Ecto neural progenitor cell (in vitro differentiated cells): ENCODE measurements at places on chromosomes 1 and 21.

GRCh38 chr1:14189381-14189780 is 409.1 kb upstream of the KAZN start:
- DNase-seq, result no peak

- DNase-seq, result no peak
These were observed 30.8 kb upstream of the SLC35F3 start for GRCh38 chr1:233873666-233874065.

DNA sequence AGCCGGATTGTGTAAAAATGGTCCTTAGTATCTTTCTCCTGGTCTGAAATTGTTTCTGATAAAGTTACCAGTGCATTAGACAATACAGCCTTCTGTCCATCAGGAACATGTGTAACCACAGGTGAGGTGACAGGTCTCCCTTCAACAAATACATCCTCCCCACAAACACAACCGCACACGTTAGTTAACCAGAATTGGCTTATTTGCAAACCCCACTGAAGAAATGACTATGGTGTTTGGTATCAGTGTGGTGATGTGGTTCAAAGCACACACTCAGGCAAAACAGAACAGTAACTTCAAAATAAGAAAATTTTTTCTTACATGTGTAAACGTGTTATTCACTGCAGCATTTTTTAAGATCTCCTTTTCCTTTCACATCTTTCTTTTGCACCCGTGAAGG is 517.2 kb upstream of the NR5A2 start:
- DNase-seq, result no peak

DNA sequence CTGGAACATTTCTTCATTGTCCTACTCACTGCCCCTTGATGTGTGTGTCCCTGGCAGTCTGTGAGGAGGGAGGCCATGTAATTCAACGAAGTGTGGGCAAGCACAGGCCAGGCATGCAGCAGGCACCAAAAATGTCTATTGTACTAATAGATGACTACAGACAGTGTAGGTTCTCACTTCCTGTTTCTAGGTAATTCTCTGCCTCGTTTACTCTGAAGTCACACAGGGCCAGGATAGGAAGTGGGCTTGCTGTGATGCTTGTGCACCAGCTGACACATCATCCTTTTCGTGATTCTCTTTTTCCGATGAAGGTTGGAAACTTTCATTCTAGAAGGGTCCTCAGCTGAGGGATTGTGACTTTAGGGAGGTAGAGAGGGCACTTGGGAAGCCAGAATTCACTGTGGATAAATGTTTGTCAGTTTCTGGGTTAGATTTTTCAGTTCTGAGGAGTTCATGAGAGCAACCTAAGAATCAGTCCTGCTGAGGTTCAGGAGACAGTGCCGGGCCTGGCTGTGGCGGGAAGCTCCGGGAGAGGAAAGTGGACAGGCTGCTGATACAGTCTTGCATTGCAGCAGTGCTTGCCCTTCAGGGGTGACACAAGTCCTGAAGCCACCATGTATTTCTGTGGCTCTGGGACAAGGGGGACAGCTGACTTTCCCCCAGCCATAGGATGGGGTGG is 4.3 kb upstream of the CSF1 start:
- DNase-seq, result no peak

DNA sequence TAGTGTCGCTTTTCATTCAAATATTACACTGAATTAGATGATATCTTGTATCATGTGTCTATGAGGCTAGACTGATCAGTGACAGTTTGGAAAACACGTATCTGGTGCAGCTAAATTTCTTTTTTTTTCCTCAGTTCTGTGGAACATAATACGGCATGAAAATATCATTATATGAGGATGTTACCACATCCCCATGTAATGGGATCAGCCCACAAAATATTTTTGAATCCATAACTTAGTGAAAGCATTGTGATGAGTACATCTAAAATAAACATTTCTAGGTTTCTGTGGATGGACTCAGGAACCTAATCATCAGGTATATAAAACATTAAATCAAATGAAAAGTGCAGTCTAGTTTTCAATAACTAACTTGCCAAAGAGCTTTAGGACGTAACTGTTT is 356.3 kb downstream of the USP25 start:
- no peak for DNase-seq

GRCh38 chr1:211377539-211378450 is 51.2 kb downstream of the TRAF5 start:
- DNase-seq, result no peak

DNA sequence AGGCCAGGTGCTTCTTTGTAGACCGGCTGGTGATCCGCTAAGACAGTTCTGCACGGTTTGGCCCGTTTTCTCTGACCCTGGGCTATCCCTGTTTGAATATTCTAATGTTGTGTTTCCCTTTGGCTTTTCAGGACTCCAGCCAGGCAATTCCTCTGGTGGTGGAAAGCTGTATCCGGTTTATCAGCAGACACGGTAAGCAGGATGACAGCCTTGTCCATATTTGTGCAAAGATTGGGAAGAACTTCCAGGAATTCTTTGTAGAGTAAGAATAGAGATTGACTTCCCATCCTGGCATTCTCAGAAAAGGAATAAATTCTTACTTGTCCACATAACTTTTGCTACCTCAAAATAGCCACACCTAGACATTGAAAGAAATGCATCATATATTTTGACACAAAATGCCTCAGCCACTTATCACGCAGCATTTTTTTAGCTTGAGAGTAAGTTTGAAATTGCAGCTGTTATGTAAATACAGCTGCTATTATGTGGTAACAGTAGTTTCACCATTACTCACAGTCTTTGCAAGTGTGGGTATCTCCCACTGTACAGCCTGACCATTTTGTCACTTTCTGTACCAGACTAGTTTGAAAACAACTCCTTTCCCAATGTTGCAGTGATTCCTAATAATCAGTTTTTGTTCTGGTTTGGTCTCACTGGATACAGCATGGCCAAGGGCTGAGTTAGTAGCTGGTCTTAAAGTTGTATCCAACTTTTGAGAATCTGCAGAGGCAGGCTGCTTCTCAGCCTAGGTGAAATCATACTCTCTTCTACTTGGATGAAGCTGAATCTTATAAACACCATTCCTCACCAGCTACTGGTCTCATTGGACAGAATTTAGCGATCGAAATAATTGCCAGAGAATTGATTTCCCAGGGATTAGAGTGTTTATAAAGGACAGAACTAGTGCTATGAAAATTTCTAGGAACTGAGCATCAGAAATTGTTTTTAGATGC is 40.0 kb upstream of the IKBKE start:
- no peak for DNase-seq

DNA sequence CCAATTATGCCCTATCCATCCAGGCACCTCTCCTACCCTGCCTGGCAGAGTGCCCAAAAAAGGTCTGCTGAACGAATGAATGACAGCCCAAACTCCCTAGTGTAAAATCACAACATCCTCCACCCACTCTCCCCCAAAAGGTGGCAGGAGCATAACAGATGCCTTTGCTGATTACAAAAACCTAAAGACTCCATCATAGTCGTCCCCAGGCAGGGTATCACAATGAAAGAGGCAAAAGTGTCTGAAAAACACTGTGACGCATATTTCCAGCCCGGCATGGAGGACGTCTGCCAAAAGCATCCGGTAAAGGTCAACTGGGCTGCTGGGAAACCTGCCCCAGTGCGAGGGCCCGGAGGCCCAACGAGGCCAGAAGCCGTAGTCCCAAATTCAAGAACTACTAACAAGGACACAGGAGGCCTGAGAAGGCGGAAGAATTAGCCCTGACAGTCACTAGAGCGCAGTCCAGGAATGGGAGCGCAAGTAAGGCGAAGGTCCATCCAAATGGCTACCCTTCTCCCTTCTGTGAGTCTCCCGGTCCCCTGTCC is 576 bp downstream of the SMIM12 start:
- DNase-seq, result no peak

- no peak for DNase-seq
These were observed 452.9 kb downstream of the LMO4 start for GRCh38 chr1:87781554-87781953.

GRCh38 chr1:50667272-50667671 is 244.0 kb upstream of the DMRTA2 start:
- DNase-seq, result no peak

- DNase-seq, result peak; percentile 79
These were observed 34.5 kb upstream of the SYNC start for GRCh38 chr1:32736812-32737791.

DNA sequence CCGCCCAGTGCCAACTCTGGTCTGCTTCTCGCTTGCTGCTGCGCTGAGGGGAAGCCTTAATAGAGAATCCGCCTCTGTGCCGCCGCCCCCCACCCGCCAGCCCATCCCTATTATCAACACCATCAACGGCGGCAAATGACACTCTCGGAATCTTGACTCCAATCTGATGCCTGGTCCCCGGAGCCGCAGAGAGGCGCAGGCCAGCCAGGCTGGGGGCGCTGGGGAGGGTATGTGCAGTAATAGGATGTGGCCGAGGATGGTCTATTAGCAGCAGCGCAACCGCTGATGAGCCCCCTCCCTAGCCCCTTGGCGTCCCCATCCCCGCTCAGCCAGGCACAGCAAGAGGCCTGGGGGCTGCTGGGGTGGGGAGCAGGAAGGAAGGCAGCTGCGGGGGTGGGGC is 15.1 kb upstream of the DMBX1 start:
- no peak for DNase-seq

- DNase-seq, result no peak
These were observed 83.0 kb downstream of the KIRREL1 start for GRCh38 chr1:158076441-158076840.

GRCh38 chr1:28565726-28566125 is 12.8 kb downstream of the TRNAU1AP start:
- DNase-seq, result no peak

- DNase-seq, result peak; percentile 73
These were observed 20.2 kb downstream of the BTG2 start for GRCh38 chr1:203325418-203326091.

DNA sequence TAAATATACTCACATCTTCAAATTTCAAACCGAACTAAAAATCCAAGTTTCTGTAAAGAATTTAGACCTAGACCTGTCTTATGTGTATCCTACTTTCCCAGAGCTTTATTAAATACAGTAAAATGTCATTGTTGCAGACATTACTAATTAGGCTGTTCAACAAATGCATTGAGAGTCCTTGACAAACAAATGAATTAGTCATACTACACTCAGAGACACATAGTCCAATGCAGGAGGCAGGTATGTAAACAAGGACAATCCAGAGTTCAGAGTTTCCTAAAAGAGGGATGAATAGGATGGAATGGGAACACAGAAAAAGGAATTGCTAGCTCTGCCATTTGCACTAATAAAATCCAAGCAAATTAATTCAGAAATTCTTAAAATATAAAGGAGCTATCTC is 1.6 kb upstream of the EGLN1 start:
- no peak for DNase-seq

DNA sequence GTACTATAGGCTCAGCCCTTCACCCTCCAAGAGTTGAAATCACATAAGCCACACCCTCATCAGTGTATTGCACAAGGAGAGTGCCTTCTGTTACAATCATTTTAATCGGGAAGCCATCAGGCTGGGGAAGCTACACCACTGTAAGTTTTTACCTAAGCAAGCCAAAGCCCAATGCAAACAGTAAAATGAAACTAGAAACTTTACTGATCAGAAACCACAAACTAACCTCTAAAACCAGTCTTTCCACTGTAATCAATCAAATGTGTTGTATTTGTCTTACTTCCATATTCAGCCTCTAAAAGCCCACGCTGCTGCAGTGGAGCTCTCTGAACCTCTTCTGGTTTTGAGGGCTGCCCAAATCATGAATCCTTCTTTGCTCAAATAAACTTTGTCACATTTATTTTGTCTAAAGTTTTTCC is 26.2 kb downstream of the CAPN8 start:
- no peak for DNase-seq

- no peak for DNase-seq
These were observed 28.3 kb downstream of the PTPRC start for GRCh38 chr1:198667186-198667585.
